Midbrain (tissue), 1 donor: ENCODE measurements at places on chromosomes 6 and 20.

- DNase-seq = no peak
Measured at GRCh38 chr6:38720295-38720694, 5.2 kb downstream of the DNAH8 start.

DNA sequence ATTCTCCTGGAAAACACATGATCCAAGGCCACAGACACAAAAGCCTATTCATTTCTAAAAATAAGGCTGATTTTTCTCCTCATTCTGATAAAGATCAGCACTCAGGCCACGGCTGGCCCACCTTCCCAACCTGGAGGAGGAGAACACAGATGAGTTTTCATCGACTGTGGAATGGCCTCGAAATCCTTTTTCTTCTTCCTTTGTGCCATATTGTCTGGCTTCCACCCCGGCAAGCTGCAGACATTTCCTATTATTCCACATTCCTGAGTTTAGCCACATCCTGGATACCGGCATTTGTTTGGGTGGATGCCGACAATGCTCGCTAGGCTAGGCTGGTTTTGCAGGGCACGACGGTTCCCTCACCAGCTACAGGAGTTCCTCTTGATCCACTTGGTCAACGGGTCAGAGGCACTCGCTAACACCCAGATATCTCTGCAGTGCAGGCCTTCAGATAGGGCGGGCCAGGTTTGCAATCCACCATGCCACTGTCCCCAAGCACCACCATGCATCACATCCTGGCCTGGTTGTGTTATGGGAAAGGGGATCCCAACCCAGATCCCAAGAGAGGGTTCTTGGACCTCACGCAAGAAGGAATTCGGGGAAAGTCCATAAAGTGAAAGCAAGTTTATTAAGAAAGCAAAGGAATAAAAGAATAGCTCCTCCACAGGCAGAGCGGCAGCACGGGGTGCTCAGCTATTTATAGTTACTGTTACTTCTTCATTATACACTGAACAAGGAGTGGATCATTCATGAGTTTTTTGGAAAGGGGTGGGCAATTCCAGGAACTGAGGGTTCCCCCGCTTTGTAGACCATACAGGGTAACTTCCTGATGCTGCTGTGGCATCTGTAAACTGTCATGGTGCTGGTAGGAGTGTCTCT lies 4.2 kb upstream of the CTSZ start:
- DNase-seq = no peak

DNA sequence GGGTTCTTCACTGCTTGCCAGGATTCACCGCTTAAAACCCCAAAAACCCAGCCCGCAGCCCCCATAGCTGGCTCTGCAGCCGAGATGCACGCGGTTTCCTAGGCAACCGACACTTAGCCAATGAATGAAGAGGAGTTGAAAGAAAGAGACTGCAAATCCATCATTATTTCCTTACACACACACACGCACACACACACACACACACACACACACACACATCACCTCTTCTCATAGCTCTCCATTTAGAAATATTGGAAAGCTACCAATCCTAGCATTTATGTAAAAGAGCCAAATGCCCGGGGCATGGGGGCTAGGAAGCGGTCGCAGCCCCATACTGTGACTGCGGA lies 3.4 kb upstream of the TUBB2B start:
- DNase-seq = peak; percentile 61

- no peak for DNase-seq
Measured at GRCh38 chr20:55881204-55881603, 124.1 kb downstream of the CBLN4 start.

DNA sequence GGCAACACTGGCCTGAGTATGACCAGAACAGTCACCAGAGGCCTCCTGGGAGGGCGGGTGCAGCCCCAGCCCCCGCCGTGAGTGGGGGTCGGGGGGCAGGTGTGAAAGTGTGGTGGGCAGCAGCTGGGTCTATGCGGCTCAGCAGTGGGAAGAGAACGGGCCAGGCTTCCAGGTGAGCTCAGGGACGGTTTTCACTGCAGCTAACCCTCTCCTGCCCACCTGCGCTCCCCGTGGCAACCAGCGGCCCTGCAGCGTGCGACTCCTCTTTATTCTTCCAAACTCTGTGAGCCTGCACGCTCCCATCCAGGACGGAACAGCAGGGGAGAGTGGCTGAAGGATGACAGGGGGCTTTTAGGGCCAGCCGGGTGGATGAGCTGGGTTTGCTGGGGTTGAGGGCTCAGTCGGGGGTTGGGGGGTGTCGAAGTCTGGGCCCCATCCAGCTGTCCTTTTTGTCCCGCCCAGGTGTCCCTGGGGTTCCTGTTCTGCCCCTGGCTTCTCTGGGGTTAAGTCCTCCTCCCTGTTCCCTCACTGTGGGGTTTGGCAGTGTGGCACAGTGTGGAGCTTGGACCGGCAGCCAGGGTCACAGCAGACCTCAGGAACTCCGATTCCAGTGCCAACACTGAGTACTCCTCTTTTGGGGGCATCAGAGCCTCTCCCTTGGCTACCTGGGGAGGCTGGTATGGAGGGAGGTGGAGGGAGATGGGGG lies 859 bp upstream of the BIRC7 start:
- no peak for DNase-seq

GRCh38 chr20:30485331-30486102 lies 771.9 kb upstream of the DEFB115 start:
- no peak for DNase-seq

GRCh38 chr6:82741325-82741995 lies 324.2 kb downstream of the UBE3D start:
- DNase-seq = no peak

- no peak for DNase-seq
Measured at GRCh38 chr6:11710311-11710761, 68.3 kb downstream of the ADTRP start.

DNA sequence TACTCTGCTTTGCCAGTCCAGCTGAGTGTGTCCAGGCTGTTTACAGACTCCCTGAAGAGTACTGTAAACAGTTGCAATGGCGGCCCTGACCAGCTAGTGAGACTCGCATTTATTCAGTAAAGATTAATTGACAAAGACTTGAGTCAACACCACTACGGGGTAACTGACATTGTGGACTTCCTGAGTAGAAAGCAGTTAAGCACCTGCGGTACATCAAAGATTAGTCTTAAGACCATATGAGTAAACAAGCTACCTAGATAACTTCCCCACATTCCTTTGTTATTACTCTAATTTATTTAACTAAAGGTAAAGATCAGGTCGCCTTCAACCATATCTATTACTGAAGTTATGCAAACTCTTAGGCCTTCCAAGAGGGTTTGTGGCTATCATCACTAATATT lies 12.6 kb downstream of the VPS52 start:
- DNase-seq = no peak
